CD4-positive, alpha-beta T cell treated with Interleukin-15 for 1 hour (primary cell): ENCODE measurements at places on chromosomes 7 and 10.

GRCh38 chr10:68052463-68052862 is 22.6 kb downstream of the HERC4 start:
- DNase-seq: no peak

DNA sequence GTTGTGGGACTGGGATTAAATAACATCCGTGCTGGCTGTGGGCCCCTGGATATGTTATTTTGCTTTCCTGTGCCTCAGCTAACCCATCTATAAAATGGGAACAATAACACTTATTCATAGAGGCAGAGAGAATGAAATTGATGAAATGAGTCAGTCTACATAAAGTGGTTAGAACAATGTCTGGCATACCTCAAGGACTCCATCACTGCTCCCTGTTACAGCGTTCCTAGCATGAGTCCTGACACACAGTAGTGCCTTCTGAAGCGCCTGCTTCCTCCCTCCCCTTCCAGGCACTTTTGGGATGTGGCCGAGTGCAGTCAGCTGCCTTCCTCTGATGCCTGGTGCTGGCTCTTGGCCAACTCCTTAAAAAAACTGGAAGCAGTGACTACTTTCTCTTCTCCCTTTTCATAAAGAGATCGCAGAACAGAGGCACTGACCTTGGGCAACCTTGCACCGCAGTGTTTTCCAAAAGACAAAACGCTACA is 108.4 kb upstream of the ZMIZ1 start:
- DNase-seq: peak; percentile 35

DNA sequence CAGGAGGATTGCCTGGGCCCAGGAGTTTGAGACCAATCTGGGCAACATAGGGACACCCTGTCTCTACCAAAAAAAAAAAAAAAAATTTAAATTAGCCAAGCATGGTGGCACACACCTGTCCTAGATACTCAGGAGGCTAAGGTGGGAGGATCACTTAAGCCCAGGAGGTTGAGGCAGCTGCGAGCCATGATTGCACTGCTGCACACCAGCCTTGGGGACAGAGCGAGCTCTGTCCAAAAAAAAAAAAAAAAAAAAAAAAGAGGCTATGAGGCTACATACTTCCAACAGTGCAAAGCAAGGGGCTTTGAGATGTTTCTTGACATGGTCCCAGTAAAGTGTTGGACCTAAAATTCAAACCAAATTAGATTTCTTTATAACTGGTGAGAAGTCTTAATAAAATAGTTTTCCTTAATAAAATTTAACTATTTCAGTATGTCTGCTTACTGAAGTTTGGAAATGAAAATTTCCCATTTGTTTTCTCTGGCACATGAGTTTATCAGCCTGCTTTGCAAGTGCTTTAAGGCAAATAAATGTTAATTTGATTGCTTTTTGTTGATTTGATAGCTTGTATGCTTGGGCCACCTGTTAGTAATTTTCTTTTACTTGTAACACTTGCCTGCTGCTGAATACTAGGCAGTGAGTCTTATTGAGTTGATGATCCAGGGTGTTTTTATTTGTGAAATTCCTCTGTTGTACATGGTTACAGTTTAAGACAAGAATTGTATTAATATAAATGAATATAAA is 16.1 kb downstream of the CALU start:
- no peak for DNase-seq

- DNase-seq: no peak
Observed at GRCh38 chr7:100599911-100600729, 2.0 kb upstream of the PCOLCE start.

- DNase-seq: no peak
Observed at GRCh38 chr10:72418679-72419078, 64.0 kb upstream of the DNAJB12 start.

DNA sequence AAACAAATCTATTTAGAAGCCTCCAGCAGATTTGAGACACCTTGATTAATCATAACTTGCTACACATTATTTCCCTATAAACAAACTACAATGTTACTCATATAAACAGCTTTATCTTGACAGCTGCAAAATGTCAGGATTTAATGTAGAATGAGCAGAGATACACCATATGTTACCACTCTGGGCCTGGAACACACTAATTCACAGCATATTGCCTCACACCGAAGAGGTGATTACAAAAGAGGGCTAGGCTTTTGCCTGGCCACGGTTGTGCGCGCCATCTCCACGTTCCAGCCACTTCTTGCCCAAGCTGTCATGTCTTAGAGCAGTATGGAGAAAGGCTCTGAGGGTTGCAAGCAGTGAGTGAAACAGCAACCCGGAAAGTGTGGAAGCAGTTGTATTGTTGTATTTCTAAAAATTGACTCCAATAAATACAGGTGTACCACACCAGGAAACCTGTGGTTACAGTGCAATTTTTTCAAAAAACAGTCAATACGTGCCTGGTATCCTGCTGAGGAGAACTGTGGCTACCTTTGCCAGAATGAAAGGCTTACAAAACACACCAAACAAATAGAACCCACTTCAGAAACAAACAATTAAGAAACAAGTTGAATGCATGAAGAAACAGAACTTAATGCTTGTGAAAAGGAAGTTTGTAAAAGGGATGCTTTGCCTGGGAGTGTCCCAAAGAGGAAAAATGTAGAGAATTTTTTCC is 498.1 kb downstream of the PLXNA4 start:
- no peak for DNase-seq

DNA sequence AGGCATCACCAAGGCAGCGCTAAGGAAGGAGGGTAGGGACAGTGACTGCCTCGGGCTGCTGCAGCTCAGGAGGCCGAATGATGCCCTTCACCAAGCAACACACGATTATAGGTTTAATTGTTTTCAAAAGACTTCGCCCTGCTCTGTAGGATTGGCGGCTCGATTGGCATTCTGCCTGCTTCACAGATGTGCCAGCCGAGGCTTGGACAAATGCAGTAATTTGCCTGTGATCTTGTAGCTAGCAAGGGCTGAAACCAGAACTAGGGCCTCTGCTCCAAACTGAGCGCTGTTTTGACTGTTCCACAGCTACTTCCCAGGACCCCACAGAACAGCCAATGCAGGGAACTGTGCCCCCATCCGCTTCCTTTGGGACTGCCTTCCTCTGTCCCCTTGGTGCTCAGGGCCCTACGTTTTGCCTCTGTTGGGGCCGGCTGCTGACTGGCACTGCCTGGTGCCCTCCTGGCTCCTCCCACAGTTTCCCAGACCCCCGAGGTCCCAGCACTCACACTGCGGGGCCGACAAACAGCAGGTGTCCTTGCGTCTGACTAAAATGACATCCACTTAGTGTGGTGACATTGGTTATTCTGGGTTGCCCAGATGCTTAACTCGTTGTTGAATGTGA is 62.6 kb upstream of the EN2 start:
- no peak for DNase-seq

DNA sequence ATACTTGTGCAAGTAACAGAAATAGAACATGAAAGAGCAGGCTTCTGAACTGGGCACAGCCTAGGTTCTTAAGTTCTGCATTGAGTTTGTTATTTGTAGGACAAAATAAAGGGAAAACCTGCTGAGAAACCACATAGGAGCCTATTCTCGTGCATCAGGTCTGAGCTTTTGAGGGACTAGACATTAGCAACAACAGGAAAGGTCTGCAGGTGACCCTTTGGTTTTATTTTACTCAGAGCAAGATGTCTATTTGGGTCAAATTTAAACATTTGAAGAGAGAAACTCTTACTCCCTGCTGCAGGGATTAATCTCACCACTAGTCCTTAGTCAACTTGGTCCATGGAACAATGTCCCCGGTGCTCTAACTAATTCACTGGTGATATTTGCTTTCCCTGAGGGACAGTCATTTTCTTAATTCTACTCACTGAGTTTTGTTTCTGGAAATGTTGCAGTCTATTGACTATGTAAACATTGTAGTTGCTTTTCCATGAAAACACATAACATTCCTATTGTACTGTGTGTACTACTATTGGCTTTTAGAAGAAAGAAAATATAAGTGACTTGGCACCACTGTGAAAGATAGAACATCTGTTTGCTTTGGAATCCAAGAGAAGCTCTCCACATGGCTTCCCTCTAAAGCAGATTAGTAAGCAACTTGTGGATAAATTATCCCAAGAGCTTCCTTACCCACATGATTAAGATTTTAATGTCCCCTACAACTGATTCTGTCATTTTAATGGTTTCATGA is 108.2 kb downstream of the CHRM2 start:
- DNase-seq: no peak

DNA sequence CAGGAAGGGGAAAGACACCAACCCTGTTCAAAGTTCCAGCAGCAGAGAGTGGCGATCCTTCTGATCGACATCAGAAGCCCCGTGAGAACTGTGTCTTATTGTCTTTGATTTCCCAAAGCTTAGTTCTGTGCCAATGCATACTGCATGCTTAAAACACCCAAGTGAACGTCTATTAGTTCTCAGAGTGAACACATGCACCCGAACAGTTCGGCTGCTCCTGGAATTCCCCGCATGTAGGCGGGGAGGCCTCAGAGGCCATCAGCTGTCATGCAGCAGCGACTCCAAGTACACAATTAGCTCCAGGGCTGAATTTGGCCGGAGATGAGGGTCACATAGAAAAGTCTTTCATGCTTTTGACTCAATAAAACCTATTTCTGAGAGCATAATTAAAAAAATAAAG is 276.9 kb downstream of the ZMYND11 start:
- no peak for DNase-seq

- DNase-seq: no peak
Observed at GRCh38 chr10:93034426-93034825, 26.2 kb upstream of the CYP26C1 start.

DNA sequence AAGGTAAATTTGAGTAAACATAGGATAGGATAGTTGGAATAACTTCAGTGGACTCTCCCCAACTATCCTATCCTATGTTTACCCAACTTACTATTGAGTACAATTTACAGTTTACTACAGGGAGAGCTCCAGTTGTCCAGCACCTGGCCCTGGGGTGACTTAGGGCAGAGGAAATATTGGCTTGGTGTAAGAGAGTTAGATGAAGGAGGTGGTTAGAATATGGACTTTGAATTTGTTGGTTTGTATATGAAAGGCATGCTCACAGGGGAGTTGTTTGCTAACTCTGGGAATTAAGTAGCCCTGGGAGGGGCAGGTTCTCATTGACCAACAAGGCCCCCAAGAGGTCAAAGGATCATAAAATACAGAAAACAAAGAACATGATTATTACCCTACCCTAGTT is 497.7 kb downstream of the ARL4A start:
- no peak for DNase-seq

- DNase-seq: no peak
Observed at GRCh38 chr7:159065852-159066480, 78.7 kb downstream of the VIPR2 start.

DNA sequence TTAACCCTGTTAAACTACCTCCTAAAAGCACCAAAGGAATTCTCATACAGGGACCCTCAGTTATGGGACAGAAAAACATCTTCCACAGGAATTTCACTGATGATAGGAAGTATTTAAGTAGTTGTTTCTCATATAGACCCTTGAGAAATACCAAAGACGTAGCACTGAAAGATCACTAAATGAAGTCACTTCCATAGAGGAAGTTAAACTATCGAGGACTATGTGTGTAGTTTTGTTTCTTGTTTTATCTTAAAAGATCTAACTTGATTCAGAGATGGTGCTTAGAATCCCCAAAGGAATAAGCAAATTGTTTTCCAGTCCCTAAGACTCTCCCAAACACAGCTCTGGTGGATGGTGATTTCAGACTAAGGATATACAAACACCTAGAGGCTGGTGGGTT is 94.8 kb upstream of the AFAP1L2 start:
- no peak for DNase-seq

GRCh38 chr7:40697653-40698052 is 562.8 kb downstream of the SUGCT start:
- DNase-seq: no peak

DNA sequence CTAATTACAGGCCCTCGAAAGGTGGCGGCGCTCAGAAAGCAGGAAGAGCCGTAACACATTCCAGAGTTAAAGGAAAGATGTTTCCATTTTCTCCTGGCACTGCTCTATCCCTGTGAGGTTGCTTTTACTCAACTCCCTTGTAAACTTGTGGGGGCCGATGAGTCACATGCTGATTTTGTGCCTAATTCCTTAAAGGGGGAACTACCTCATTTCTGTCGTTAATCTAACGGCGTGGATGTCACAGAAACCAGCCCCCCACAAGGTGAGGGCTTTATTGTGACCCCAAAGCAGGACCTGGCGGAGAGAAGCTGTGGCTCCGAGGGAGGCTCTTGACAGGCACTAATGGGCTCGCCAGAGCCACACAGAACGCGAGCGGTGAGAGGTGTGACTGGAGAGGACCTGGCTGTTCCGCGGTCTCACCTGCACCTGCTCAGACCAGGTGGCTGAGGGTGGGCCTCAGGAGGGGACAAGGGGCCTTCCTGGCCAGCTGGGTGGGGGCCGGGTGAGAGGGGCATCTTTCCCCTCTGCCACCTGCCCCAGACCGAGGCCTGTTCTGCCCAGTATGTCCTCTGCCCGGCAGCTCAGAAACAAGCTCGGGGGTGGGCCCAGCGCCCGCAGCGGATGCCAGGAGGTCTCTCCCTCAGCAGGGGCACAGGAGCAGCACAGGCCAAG is 50.9 kb downstream of the CALML3 start:
- no peak for DNase-seq

DNA sequence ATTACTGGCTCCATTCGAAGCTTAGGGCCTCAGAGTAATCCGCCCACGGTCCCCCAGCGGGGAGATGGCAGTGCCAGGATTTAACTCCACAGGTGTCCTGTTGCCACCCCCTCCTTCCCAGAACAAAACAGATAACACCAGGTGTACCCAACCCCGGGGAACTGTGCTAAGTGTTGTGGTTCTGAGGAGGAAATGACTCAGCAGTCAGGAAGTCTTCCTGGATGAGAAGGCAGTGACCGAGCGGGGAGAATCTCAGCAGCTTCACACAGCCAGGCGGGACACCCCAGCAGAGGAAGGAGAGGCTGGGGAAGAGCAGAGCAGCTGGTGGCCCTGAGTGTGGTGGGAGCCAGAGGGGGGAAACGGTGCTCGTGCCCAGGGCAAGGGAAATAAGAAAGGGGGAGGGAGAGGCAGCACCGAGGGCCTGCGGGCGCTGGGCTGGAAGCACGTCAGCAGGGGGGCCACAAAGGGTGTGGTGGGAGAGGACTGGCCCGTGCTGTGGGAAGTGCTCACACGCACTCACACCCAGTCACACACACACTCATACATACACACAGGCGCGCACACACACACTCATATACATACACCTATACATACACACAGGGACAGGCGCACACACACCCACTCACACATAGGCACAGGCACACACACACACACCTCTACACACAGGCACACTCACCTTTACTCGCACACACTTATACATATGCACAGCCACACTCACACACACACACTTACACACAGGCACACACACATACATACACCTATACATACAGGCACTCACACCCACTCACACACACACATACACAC is 59.8 kb upstream of the CHST15 start:
- peak; percentile 57 for DNase-seq

- peak; percentile 37 for DNase-seq
Observed at GRCh38 chr7:103343758-103344452, 662 bp downstream of the DNAJC2 start.

GRCh38 chr10:35208949-35209613 is 82.4 kb downstream of the CREM start:
- DNase-seq: no peak

- DNase-seq: no peak
Observed at GRCh38 chr7:19062216-19062615, 55.2 kb downstream of the TWIST1 start.
